ENCODE measurements at places on chromosomes 16 and 17. TPM values are rescaled to one million over a fixed set of nuclear protein-coding genes. Genes with fewer than 3 reads are reported as not detected.

The KATNIP gene
- total RNA-seq, result 40.4 TPM

GRCh38 chr16:68188170-68188569, 47.8 kb downstream of the ESRP2 start:
- DNase-seq, result no peak

The ST6GALNAC1 gene
- total RNA-seq, result not detected

- no peak for DNase-seq
These were observed 30.2 kb upstream of the ULK2 start for GRCh38 chr17:19897903-19898302.

The FTO gene
- total RNA-seq, result 65.8 TPM

- no peak for DNase-seq
These were observed 9.1 kb downstream of the IGFBP4 start for GRCh38 chr17:40452216-40452787.

DNA sequence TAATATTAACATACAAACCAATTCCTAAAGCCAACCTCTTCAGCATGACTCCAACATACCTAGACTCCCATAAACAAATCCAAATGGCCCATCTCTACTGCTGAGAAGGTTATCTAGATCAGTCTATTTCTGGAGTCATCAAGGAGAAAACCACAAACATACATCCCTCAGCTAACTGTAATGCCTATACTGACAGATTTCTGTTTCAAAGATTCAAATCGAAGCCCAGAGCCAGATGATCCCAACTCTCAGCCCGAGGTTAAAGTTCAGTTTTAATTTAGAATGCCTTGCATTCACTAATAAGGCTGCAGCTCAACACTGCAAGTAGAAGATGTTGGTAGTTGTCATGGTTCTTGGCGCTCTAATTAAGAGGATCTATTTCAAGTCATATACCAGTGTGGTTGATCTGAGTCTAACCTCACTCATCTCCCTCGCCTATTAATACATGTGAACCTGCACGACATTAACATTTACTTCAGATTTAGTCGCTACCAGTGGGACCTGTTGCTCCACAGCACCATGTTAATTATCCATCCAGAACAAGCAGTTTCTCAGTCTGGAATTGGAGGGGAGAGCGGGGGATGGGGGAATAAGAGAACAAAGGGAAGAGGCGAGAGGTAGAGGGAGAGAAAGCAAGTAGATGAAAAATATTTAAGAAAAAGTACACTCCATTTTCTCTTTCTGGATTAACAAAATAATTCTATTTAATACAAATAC, 15.4 kb downstream of the PHF12 start:
- no peak for DNase-seq

- no peak for DNase-seq
These were observed at the start of gene KRTAP4-4 for GRCh38 chr17:41160648-41161047. Gene KRTAP4-4, minus strand, starts transcription at chr17:41160748. Its CDS starts 57 bp downstream, at chr17:41160691.

GRCh38 chr16:19436540-19436939, 18.9 kb downstream of the TMC5 start:
- DNase-seq, result no peak

DNA sequence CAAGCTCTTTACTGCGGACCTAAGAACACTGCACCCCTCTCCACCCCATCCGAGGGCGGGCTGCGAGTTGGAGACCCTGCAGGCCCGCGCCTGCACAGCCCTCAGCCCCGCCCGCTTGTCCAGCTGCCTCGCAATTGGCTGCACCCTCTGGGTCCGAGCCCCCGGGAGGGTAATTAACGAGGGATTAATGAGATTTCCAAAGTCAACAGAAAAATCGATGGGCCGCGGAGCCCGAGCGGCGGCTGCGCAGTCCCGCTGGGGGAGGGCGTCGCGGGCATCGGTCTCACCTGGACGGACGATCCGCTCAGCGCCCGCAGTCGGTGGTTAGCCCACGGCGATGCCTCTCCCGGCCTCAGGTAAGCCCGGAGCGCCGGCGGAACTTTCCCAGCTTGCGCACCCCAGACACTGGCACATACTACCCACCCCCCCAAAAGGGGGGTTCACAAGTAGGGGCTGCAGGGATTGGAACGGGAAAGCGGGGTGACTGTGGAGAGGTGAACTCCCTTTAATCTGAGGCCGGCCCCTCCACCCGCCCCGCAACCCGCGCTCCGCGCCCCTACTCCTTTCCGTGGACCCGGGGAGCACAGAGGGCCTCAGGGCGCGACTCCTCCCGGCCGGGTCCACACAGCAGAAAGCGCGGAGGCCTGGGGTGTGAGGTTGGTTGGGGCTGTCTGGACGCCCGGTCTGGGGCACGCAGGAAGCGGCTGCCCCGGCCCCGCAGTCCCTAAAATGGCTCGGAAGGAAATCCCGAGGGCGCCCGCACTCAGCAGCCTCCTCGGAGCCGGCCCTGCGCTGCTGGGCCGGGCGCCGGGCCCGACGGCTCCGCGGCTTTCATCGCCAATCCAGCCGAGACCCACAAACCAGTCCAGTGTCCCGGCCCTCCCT, at the start of gene OTOP3:
Gene OTOP3, plus strand, starts transcription at position 314 of the 885 bp plus-strand sequence. Its CDS starts 24 bp downstream, at position 338.
- DNase-seq, result no peak

- DNase-seq, result peak; percentile 52
These were observed 56.6 kb upstream of the GSE1 start for GRCh38 chr16:85556456-85557082.

The ACE gene
- 3.3 TPM for total RNA-seq

The ASB16 gene
- total RNA-seq, result not detected

The TMEM238L gene
- not detected for total RNA-seq

The ACSM2B gene
- total RNA-seq, result not detected

The ZNF771 gene
- 5.2 TPM for total RNA-seq

The MT1M gene
- not detected for total RNA-seq

GRCh38 chr16:19291475-19291874, 5.9 kb downstream of the CLEC19A start:
- DNase-seq, result no peak

DNA sequence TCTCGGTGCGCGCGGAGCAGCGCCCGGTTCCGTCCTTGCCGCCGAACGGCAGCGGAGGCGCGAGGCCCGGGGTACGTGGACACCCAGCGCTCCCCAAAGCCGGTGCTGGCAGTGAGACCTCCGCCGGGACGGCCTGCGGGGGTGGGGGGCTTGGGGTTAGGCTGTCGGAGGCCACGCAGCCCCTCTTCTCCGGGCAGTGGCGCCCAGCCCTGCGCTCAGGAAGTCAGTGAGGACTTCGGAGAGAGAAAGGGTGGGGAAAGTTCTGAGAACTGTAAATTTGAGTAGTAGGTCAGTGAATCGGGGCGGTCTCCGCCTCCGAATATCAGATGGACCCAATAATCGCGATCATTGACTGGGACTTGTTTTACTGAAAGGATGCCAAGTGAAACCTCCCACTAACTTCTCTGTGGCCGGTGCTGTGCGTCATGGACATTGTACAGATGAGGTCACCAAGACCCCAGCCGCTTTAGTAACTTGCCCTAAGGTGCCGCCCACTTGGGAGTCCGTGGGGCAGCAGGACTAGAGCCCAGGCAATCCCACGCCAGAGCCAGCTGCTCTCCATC, 468 bp downstream of the IL4R start:
- peak; percentile 37 for DNase-seq

DNA sequence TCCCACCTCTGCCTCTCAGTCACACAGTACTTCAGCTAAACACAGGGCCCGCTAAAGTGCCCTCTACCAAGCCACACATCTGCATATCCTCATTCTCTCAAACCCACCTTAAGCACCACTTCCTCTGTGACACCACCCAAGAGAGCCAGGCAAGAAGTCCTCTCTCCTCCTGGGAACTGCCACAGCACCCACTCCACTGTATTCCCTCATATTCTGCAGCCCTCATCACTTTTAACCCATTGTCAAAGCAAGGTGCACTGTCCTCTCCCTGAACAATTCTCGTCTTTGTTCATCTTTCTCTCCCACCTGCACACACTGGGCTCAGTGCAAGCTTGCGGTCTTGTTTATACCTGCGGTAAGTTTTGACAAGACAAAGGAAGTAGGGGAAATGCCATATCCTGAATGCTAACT, 13.6 kb downstream of the CHD9 start:
- no peak for DNase-seq

DNA sequence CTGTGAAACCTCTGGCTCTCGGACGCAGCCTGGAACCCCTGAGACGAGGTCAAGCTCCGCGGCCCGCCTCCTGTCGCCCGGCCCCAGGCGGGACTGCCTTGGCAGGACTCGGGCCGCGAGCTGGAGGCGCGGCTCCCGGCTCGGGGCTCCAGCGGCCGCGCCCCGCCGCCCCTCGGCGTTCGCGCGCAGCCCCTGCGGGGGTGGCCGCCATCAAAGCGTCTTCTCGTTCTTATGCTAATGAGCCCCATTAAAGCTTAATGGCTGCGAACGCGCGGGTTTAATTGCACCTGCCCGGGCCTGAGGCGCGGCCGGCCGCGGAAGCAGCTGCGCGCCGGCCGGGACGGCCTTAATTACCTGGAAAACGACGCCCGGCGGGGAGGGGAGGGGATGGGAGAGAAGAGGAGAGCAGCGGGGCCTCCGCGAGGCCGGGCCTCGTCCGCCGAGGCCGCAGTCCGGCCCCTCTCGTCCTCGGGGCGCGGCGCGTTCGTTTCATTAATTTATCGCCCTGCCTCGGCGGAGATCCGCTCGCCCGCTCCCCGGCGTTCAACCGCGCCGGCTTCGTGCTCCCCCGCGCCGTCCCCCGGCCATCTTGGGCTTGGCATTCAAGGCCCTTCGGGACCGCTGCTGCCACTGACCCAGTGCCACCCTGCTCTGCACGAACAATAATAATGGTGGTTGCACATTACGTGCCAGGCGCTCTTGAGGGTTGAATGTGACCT, 19.2 kb downstream of the RAI1 start:
- DNase-seq, result no peak

- DNase-seq, result peak; percentile 82
These were observed at the start of gene COASY for GRCh38 chr17:42561897-42562387. Gene COASY, plus strand, starts transcription at chr17:42562148. Its CDS starts 475 bp downstream, at chr17:42562623.

GRCh38 chr17:7241783-7242716, at the start of gene GABARAP:
Gene GABARAP, minus strand, starts transcription at chr17:7242449. Its CDS starts 119 bp downstream, at chr17:7242330.
- DNase-seq, result peak; percentile 91

DNA sequence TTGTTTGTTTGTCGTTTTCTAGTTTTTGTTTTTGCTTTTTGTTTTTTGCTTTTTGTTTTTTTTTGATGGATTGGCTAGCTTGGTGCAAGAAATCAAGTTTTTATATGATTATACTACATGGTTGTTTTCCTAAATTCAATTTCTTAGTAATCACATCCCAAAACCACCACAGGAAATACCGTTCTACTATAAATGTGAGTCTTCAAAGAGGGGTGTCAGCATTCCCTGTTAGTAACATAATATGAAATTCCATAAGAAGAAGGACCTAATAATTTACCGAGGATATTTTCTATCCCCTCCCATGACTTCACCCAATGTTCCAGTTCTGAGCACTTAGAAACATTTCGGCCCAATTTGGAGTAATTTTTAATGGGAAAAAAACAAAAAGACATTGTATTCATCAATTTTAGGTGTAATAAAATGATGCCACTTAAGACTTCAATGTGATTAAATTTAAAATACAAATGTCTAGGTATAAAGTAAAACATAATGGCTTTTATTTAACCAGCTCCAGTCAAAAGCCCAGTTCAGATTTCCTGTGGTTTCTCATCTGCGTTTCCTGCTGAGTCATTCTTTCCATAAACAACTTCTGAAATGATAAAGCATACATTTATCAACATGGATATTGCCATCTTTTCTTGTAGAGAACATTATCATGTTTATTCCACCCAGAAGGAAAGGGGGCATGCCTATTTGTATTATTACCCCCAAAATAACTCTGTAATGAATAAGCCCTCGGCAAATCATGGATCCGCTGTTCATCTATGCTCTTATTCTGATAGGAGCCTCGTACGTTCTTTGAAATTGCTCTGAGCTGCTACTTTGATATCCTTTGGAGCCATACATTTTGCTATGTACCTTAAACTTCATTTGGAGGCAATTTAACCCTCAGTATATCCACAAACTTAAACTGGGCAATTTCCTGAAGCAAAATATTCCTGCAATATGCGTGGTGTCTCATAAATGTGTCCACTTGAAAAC, 28.1 kb downstream of the HSBP1 start:
- no peak for DNase-seq

GRCh38 chr17:79007504-79008381, 1.8 kb downstream of the CANT1 start:
- DNase-seq, result no peak

The CDK10 gene
- 76.1 TPM for total RNA-seq

The NPB gene
- 0.27 TPM for total RNA-seq

GRCh38 chr16:27230562-27231001, 27.3 kb downstream of the KDM8 start:
- DNase-seq, result peak; percentile 41

- no peak for DNase-seq
These were observed 8.3 kb downstream of the FOXJ1 start for GRCh38 chr17:76132574-76133338.

DNA sequence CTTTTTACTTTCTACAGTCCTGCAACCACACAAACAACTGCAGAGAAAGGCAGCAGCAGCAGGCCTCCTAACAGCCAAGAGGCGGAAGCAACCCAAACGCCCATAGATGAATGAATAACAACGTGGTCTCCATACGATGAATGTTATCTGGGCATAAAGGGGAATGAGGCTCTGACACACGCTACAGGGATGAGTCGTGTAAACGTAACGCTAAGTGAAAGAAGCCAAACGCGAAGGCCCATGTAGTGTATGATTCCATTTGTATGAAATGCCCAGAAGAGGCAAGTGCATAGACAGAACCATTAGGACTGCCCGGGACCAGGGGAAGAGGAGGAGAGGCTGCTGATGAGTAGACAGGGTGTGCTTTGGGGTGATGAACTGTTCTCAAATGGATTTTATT, 94.8 kb upstream of the DNAH17 start:
- no peak for DNase-seq

- no peak for DNase-seq
These were observed 77.8 kb downstream of the WWP2 start for GRCh38 chr16:69839798-69840409.

The SDK2 gene
- total RNA-seq, result 2.5 TPM

DNA sequence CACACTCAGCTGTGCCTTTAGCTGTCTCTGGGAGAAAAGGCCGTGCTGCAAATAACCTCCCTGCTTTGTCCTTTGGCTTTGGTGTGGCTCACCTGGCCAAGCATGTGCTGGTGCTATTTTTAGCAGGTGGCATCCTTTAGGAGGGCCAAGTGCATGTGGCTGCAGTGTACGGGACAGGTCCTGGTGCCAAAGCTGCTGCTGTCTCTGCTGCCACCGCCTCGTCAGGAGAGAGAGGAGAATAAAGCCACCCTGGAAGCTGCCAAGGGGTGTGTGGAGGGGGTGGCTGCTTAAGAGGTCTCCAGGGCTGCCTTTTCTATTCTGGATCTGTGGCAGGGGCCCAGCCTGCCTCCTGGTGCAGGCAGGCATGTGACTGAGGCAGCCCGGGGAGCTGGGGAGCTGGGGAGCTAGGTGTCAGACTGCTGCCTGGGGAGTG, 6.2 kb downstream of the AKAP1 start:
- no peak for DNase-seq

DNA sequence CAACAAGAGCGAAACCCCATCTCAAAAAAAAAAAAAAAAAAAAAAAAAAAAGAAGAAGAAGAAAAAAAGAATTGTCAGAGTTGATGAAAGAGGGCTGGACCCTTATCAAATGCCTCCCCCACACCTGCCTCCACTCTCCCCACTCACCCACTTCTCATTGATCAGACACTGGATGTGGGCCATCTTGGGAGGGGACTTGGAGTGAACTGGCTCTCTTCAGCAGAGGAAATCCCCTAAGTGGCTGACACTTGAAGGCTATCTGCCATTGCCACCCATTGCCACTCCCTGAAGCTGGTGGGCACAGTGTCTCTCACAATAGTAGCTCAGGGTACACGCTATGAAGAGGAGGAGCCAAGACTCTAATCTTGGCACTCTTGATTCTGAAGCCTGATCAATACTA, 1.6 kb downstream of the ITGA2B start:
- DNase-seq, result no peak

- DNase-seq, result no peak
These were observed 117.4 kb downstream of the MYO1D start for GRCh38 chr17:32759476-32759875.
